ENCODE measurements at places on chromosomes 1 and 21.

GRCh38 chr1:183443011-183443410 lies 24.8 kb upstream of the NMNAT2 start:
- DNase-seq: no peak

- DNase-seq: no peak
These were observed 6.9 kb upstream of the REG4 start for GRCh38 chr1:119818181-119818580.

DNA sequence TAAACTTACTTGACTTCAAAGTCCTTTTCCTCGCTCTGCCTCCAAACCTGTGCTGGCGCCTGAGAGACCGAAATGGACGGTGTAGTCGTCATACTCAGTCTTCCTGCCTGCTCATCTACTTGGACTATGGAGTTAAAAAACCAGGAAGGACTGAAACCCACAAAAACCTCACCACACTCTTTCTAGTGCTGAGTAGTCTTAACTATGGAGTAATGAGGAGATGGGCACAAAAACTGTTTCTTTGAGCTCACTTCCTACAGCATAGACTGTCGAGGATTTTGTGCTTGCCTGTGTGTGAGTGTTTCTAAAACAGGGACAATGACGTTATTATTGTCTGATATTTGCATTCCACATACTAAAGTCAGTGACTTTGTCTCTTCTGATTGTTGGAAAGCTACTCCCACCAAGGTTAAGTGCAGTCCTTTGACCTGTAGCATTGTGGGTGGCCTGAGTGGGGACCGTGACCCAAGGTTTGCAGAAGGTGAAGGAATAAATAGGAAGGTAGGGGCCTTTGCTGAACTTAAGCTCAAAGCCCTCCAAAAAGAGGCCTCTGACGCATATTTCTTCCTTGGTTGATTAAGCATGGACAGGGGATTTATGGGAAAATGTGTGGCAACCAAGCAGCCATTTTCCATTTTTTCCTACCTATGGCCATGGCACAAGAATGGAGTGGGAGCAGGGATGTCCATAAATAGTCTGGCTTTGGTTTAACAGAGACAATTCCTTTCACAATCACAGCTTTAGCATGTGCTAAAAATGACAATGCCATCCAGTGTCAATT lies 109.6 kb downstream of the ZBTB18 start:
- no peak for DNase-seq

GRCh38 chr1:10773376-10773775 lies 23.1 kb downstream of the CASZ1 start:
- DNase-seq: no peak

DNA sequence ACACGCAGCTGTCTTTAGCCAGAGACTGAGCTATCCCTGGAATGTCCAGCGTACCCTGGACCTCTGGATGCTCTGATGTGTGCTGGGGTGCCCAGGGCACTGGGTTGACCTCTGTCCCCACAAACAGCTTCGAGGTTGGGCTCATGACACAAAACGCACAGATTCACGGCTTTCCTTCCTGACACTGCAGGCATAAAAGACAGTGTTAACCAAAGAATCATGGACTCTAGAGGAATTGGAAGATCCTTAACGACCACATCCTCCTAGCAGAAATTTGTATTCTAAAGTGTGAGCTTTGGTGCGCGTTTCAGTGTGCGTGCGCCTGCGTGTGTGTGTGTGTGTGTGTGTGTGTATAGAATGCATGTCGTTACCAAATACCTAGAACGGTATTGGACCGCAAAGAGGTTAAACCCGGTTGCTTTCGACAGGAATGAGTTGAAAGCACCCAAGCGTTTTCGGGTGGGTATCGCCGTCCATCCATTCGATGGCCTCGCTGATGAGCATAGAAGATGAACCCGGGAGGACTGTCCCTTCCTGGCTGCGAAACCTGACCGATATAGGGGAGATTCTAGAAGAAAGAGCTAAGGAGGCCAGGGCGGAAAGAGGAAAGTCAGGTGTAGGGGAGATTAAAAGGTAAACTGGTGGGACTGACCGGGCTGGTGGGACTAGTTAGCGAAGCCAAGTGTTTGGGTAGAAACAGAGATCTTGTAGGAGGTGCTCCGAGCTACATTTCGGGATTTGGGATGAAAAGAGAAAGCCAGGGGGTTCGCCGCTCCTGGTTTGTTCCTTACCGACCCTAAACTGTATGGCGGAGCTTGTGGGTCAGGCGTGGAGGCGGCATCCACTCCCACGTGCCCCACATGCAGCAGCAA lies 6.8 kb upstream of the LHX9 start:
- DNase-seq: no peak

GRCh38 chr1:157566484-157567300 lies 14.4 kb upstream of the FCRL5 start:
- DNase-seq: no peak

- no peak for DNase-seq
These were observed 70.4 kb downstream of the PRDM16 start for GRCh38 chr1:3139451-3139852.

- DNase-seq: no peak
These were observed 133.0 kb upstream of the HMCN1 start for GRCh38 chr1:185601189-185601588.

- no peak for DNase-seq
These were observed 103.8 kb downstream of the TNFSF18 start for GRCh38 chr1:172946814-172947507.

GRCh38 chr1:101267082-101267481 lies 30.3 kb downstream of the S1PR1 start:
- no peak for DNase-seq

DNA sequence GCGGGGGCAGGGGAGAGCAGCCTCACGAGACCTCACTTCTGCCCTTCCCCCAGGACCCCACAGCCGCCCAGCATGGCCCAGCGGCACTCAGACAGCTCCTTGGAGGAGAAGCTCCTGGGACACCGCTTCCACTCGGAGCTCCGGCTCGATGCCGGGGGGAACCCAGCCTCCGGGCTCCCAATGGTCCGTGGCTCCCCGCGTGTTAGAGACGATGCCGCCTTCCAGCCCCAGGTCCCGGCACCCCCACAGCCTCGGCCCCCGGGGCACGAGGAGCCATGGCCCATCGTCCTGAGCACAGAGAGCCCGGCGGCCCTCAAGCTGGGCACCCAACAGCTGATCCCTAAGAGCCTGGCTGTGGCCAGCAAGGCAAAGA lies 8.5 kb downstream of the ARHGEF16 start:
- DNase-seq: no peak

DNA sequence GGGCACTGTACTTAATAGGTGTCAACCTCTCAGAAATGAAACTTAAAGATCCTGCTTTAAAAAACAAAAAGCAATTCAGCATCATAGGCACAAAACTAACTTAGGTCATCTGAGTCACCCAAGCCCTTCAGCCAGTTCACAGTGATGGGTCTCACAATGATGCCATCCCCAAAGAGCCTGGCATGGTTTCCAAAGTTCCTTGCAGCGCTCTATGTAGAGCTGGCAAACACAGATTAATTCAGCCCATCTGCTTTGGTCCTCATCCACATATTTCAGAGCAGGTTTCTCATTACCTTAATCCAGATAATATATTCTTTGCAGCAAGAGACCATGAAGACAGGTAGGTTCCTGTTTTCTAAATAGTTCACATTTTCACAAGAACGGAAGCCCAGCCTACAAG lies 14.6 kb upstream of the PLA2G2C start:
- DNase-seq: no peak

GRCh38 chr1:169892927-169893644 lies 610 bp downstream of the SCYL3 start:
- DNase-seq: peak; percentile 26

- DNase-seq: peak; percentile 79
These were observed 703 bp downstream of the PUM1 start for GRCh38 chr1:31064718-31065309.

- DNase-seq: no peak
These were observed 753 bp downstream of the KCNJ6 start for GRCh38 chr21:37915497-37915911.

DNA sequence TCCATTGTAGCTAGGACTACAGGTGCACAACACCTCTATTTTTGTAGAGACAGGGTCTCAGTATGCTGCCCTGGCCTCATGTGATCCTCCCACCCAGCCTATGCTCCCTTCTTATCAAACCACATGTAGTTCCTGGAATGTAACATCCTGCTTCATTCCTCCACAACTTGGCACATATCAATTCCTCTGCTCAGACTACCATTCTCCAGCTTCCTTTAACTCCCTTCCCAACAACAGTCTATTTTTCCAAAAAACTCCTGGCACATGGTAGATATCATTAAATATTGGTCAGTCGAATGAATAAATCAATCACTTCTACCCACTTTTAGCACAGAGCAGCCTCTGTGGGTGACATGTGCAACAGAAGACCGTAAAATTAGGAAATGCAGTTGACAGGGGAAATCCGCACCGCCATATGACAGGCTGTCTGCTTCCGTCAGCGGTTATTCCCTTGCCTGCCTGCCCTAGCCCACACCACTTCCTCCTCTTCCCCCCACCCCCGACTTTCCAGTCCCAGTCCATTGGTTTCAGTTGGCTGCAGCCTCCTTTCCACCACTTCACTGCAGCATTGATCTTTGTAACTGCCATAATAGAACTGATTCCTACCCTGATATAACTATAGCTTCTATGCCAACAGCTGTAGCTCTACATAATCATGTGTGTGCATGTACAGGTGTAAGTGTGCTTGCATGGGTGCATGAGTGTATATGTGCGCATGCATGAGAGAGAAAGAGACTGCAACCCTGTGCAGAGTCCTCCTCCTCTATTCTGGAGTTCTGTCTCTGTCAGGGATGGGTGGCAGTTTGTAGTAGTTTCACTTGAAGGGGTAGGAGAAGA lies 6.8 kb upstream of the AKR1A1 start:
- DNase-seq: peak; percentile 72

GRCh38 chr1:38740487-38740886 lies 119.1 kb downstream of the RRAGC start:
- no peak for DNase-seq

- no peak for DNase-seq
These were observed 15.6 kb downstream of the COL6A1 start for GRCh38 chr21:45997205-45997494.

DNA sequence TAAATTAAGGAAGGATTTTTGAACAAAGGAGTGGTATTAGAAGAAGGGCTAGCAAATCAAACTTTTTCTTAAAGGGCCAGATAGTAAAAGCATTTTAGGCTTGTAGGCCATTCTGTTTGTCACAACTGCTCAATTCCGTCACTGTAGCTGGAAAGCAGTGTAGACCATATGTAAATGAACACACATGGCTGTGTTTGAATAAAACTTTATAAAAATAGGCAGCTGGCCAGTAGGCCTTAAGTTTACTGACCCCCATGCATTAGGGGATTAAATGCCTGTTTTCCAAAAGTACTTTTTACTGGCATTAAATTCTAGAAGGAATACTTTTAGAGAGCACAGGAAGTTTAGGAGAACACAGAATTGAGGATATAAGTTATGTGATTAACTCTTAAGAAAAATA lies 8.9 kb downstream of the IVNS1ABP start:
- DNase-seq: no peak

GRCh38 chr1:201014816-201015200 lies 8.7 kb downstream of the KIF21B start:
- DNase-seq: no peak
